ENCODE measurements at places on chromosomes 5 and 9.

GRCh38 chr5:132420706-132421272 lies 51.3 kb downstream of the SLC22A5 start:
- DNase-seq, result no peak

DNA sequence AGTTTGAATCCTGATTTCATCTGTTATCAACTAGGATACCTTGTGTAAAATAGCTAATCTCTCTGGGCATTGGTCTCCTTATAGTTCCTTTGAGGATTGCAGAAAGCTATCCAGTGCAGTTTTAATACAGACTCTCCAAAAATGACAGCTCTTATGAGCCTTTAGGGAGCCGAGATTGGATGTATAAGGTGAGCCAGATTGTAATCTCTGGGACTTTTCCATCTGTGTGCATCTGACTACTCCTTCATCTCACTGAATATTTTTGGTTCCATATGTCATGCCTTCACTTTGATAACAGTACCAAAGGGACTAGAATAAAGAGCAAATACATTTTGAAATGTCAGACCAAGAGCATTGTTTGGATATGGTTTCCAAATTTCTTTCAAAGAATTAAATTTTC lies 367.2 kb downstream of the TMEM232 start:
- DNase-seq, result no peak

DNA sequence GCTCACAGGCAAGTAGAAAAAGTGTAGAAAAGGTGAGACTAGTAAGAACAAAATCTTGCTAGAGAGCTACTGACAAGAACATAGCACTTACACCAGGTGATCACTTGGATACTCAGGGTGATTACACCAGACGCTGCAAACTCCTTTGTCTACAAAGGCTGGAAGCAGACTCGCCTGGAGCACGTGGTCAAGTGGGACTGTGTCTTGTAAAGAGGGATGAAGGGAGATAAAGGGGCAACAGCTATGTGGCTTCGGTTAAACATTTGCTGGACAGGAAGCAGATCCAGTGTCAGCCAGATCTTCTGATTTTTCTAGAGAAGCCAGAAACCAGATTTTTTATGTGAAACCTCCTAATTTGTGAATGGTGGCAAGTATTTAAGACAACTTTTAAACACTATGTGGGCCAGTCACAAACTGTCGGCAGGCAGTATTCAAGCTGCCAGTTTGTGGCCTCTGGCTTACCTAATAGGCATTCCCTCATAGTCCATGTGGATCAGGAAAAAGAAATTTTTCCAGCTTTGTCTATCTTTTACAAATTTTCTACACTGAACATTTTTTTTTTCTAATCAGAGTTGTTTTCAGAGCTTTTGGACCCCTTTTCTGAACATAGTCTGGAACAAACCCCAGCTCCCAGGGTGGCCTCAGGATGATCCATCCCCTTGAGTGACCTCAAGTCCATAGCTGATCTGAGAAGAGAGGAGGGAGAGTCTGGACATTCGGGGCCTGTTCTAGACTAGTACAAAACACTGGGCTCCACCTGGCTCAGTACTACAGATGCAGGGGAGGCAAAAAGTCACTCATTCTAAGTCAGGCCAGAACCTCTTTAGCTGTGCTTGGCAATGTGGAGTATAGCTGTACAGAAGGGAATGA lies 262.9 kb downstream of the ARRDC3 start:
- no peak for DNase-seq

DNA sequence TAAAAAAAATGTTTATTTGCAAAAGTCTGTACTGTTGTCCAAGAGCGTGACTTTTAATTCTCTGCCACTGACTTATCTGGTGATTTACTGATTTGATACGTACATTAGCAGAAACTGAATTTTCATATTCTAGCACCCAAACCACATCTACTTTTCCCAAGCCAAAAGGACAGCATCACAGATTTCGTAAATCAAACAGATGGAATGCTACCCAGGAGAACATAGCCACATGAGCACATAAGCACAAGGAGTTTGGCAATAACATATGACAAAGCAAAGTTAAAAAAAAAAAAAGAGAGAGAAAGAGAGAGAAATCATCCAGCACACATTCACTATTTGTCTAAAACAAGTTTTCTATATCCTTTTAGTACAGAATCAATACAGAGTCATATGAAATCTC lies 83.7 kb downstream of the HINT1 start:
- no peak for DNase-seq

DNA sequence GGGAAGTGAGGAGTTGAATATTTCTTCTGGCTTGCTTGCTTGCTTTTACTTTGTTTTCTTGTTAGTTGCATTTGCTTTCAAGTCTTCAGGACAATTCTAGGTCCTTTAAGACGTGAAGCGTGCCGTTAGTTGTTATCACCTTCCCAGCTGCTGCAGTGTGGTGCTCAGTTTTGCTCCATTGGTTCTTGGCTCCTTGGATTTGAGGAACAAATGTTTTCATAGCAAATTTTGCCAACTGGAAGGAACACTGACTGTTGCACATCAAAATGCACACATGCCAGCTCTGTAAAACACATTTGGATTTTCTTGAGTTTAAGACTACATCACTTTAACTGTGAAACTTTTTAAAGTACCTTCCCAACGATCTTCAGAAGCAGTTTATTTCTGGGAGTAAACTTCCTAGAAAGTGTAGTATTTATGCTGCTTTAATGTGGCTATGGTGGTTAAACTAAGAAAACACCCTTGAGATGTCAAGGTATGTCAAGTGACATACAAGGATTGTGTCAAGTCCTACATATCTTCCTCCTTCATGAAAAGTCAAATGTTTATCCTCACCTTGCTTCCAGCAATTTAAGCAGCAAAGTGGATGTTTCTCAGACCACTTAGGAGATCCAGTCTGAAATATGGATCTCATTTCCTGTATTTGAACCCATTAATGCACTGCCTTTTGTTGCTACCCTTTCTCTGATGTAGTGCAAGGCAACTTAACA lies 24.9 kb downstream of the MOCS2 start:
- DNase-seq, result no peak

DNA sequence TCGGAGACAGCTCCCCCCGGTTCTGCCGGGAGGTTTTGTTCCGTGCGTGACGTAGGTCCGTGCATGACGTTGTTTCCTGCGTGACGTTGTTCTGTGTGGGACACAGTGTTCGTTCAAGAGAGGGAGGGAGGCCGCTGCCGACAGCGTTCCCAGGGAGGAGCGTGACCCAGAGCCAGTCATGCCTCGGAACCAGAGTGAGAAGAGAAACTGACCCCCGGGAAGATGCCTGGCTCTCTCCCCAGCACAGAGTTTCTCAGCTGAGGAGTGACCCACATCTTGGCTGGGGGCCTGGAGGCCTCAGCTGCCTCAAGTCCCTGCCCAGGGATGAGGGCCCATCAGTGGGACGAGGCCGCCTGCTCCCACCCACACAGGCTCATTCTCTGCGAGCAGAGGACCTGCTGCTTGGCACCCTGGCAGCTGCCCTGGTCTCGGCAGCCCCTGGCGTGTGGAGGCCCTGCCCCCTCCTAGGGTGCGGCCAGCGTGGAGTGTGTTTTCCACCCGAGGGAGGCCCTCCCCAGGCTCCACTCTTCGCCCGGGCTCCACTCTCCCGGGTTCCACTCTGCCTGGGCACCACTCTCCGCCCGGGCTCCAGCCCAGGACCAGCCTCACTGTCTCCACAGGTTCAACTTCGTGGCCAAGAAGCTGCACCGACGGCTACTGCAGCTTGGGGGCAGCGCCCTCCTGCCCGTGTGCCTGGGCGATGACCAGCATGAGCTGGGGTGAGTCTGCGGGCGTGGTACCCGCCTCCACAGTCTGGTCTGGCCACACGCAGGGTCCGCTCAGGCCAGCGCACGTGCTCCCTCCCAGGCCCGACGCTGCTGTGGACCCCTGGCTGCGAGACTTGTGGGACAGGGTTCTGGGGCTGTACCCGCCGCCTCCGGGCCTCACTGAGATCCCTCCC lies 7.9 kb downstream of the NDOR1 start:
- peak; percentile 90 for DNase-seq

- DNase-seq, result no peak
These were observed 257.8 kb downstream of the TRIM32 start for GRCh38 chr9:116944714-116945534.
